ENCODE measurements at places on chromosomes 13 and 19.

DNA sequence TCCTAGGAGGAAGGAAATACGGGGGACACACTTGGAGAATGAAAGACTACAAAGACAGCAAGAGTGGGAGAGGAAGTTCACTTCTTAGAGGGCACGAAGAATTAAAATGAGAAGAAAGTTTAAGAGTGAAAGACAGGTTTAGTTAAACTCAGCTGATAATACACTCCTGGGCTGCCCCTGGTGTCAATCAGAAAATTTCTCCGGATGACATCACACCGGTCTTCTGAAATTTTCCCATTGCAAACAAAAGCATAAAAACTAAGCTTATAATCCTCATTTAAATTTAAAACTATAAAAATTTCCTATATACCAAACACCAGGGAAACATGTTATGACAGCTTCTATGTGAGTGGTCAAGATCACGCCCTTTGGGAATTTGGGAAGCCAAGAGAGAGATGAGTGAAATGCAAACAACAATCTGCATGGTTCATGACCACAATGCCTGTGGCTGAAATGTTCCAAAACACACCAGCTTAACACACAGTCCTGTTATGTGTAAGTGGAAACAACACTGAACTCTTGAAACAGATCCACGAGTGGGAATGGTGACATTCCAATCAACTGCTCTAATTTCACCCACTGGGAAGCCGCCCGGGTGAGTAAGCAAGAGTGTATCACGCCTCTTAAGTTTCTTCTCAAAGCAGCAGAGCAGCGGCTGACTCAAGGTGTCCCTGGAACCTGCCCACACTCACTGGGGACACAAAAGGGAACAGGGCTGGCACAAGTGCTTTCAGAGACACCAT is 49.0 kb downstream of the BRD4 start:
- DNase-seq = no peak

DNA sequence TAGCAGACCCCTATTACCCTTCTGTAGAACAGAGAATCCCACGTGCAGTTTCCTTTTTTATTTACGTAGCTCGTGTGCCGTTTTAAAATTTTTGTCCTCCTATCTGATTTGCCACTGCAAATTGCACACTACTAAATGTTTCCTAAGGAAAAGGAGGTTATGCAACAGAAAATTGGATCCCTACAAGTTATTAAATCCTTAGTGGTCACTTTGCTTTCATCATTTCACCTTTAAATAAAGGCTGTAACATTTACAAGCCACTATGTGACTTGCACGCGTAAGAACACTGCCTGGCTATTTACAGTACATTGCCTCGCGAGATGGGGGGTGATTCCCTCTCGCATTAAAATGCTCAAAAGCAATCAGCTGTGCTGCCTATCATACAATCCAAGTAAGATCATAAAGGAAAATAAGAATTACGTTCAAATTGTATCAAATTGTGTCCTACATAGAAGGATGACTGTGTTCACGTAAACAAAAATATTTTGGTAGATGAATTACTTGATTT is 525.6 kb downstream of the SUCLA2 start:
- DNase-seq = no peak

- peak; percentile 9 for DNase-seq
Measured at GRCh38 chr19:34345947-34346351, 19.0 kb upstream of the GPI start.

DNA sequence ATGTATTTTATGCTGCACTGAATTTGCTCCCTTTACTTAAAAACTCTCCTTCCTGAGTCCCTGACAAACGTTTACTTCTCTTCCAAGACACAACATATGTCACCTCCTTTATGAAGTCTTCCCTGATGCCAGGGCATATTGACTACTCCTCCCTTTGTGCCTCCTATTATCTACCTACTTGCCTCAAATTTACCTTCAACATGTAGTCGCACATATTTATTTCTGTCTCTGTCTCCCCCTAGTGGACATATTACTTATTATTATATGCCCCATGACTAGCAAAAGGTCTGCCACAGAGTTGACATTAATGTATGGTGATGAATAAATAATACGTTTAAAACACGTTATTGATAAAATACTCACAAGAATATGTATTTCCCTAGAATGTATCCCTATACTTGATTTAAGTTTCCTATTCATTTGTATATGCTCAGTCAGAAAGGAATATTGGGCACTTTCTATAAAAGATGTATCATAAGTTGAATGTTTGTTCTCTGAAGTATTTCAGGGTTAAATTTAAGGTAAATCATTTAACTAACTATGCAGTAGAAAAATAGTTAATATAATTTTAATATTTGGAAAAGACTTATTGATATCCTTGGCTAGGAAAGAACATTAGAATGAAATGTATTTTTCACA is 250.3 kb upstream of the ATXN8OS start:
- no peak for DNase-seq

GRCh38 chr13:101747039-101747438 is 294.6 kb downstream of the ITGBL1 start:
- DNase-seq = no peak

GRCh38 chr13:98309569-98310335 is 132.7 kb upstream of the RNF113B start:
- no peak for DNase-seq

GRCh38 chr19:58582985-58583384 is 9.8 kb upstream of the MZF1 start:
- no peak for DNase-seq

- DNase-seq = peak; percentile 13
Measured at GRCh38 chr19:53432088-53432661, 391 bp downstream of the ZNF761 start.

DNA sequence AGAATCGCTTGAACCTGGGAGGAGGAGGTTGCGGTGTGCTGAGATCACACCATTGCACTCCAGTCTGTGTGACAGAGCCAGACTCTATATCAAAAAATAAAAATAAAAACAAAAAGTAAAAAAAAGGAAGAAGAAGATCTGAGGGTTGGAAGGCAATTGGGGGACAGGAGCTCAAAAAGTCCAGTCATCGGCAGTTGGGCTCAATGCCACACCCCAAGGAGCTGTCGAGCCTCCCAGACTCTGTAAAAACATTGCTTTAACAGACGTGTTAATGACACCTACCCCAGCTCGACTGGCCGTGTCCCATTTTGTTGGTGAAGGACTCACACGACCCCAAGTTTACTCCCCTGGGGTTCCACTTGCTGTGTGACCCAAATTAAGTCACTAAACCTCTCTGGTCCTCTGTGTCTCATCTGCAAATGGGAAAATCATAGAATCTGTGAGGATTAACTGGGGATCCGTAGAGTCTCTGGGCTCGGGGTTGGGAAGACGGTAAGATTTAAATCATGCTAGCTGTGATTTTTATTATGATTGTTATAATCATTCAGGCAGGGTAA is 7.0 kb downstream of the GNA15 start:
- no peak for DNase-seq

- DNase-seq = no peak
Measured at GRCh38 chr19:29105629-29106292, 107.2 kb downstream of the UQCRFS1 start.

DNA sequence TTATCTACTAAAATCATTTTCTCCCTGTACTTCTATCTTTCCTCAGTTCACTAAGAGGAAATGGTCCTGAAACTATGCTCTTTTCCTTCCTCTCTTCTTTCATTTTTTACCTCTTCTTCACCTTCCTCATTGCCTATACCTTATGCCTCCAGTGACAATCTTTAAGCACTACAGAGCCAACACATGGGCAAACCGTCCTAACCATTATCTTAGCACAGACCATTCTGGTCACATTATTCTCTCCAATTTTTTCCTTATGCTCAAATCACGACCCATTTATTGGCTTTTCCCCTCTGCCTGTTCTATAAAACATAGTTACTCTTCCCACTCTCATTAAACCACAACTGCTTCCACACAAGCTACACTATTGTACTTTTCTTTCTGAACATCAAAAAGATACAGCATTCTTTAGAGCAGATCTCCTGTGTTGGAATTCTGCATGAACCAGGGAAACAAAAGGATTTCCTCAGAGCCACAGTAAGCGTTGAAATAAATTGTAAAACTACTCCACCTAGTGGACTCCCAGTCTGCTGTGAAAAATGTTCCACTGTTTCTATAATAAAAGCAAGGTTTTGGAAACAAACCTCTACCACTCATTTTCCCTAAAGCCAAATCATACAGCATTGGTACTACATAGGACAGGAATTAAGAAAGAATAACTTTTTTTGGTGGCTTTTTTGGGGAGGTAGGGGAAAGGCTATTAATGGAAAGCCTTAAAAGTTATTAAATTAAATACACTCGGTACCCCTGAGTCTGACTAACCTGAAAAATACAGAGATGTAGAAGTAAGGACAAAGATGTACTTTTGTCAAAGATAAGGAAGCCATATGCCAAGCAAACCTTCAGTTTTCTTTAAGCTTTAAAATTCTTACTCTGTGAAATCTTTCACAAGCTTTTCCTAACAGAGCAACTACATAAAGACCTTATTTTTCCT is 19.5 kb downstream of the NUFIP1 start:
- no peak for DNase-seq

DNA sequence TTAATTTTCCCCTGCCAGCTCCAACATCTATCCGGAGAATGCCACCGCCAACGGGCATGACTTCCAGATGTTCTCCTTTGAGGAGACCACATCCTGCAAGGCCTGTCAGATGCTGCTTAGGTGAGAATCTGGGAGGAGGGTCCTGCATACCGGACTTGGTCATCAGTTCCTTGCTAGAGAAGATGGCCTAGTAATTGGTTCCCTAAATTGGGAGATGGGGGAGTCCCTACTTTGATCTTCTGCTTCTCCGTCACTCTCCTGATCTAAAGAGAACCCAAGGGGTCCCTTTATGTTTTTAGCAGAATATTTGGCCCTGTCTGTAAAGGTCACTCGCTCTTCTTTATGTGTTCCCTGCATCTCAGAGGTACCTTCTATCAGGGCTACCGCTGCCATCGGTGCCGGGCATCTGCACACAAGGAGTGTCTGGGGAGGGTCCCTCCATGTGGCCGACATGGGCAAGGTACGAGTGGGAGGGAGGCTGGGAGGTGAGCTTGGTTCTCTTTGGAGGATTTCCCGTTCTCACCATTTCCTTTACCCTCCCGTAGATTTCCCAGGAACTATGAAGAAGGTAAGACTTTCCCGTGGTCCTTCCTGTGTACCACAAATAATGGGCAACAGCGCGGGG is 54.1 kb upstream of the ADGRE1 start:
- DNase-seq = no peak

GRCh38 chr19:3534375-3535234 is 4.4 kb upstream of the TEKTIP1 start:
- no peak for DNase-seq

- DNase-seq = no peak
Measured at GRCh38 chr13:79468402-79468801, 12.6 kb upstream of the NDFIP2 start.

DNA sequence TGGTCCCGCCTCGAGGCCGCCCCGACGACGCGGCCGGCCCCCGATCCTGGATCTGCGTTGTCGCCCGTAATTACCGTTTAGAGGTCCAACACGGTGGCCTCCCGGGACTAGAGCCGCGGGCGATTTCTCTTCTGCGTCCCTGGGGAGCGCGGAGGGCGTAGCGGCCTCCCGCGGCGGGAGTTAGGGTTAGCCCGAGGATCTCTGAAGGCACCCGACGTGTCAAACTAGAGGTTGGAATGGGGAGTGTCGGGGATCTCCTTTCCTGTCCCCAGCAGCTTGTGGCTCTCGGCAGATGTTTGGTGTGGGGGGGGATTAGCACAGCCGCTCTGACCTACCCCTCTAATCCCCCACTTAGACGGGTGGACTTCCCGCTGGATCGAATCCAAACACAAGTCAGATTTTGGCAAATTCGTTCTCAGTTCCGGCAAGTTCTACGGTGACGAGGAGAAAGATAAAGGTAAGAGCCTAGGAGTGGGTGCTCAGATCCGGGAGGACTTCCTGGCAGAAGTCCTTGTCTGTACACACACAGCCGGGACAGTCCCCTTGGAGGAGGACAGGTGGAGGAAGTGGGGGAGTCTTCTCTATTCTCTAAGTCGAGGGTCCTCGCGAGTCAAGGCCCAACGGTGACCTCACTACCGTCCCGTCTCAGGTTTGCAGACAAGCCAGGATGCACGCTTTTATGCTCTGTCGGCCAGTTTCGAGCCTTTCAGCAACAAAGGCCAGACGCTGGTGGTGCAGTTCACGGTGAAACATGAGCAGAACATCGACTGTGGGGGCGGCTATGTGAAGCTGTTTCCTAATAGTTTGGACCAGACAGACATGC is 581 bp downstream of the CALR start:
- DNase-seq = no peak

- DNase-seq = no peak
Measured at GRCh38 chr13:36357692-36358091, 11.5 kb upstream of the SPART start.

- DNase-seq = no peak
Measured at GRCh38 chr13:63190219-63190618, 1774.6 kb upstream of the PCDH20 start.

- DNase-seq = no peak
Measured at GRCh38 chr19:7480970-7481255, 7.9 kb downstream of the PEX11G start.

- DNase-seq = no peak
Measured at GRCh38 chr19:42191330-42191729, 26.1 kb downstream of the DEDD2 start.

GRCh38 chr13:73212482-73212881 is 153.7 kb downstream of the KLF5 start:
- DNase-seq = no peak

DNA sequence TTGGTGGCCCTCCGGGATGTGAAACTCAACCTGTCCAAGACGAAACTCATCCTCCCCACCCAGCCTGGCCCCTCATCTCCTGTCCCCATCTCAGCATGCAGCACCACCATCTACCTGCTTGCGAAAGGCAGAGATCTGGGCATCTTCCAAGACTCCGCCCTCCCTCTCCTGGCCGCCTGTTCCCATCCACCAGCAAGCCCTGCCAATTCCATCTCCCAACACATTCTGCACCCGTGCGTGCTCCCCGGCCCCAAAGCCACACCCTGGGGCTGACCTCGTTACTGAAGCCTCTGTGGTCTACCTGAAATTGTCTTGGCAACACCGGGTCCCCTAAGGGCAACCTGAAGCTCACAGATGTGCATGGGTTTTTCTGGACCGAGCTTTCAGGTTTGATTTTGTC is 13.2 kb upstream of the CAMSAP3 start:
- DNase-seq = no peak

- no peak for DNase-seq
Measured at GRCh38 chr13:100490692-100491091, 97.9 kb downstream of the GGACT start.

DNA sequence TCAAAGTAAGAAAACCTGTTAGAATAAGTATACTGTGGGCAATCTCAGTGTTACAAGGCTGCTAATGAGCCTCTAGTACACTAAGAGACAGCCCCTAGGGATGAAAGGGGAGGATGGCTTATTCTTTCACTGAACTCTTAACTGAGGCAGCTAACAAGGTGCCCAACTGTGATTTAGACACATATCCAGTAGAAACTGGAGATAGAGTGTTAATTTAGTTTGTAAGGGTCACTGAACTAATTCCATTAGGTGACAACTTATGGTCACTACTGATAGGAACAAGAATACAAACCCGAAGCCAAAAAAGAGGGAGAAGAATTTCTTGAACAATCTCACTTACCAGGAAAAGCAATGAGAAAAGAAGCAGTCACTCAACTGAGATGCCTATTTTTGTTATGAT is 1010.6 kb downstream of the PCDH9 start:
- DNase-seq = no peak

GRCh38 chr13:80339912-80340650 is 845 bp downstream of the SPRY2 start:
- DNase-seq = no peak

- no peak for DNase-seq
Measured at GRCh38 chr13:66655847-66656454, 574.2 kb downstream of the PCDH9 start.
